LoVo (cell line): ENCODE measurements at places on chromosomes 5 and 9.

GRCh38 chr9:21336457-21336856 lies 1.3 kb upstream of the KLHL9 start:
- no peak for DNase-seq

- no peak for DNase-seq
Measured at GRCh38 chr5:106661866-106662265, 1008.9 kb downstream of the EFNA5 start.

- no peak for DNase-seq
Measured at GRCh38 chr5:72954389-72954788, 1.5 kb upstream of the FCHO2 start.

DNA sequence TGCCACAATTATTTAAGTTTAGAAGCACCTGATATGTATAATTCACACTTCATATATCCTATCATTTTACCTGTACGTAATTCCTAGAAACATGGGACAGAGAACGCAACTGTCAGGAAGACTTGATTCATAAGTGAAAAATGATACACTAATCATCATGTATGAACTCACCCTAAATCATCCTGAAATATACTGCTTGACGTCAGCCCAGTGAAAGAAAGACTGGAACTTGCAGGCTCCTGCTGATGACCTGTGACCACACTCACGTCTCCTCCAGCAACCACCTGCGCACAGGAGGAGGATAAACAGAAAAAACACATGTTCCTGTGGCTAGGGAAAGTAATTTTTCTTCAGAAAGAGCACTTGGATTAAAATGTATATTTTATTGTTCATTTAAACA lies 169.7 kb downstream of the MPDZ start:
- DNase-seq, result no peak

DNA sequence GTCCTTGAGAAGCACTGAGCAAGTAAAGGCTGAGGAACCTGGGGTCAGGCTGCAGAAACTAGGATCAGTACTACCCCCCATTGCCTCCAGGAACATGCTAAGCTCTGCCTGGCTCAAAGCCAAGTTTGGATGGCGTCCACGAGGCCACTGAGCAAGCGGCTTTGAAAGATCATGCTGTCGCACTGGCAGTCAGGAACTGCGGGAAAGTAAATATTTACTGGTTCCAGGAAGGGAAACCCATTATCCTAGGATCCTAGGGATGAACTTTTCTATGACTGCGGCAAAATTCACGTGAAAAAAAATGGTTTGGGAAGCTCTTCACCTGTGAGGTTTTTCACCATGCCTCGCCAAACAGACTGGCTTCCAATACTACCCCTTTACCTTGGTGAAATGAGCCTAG lies 75.3 kb upstream of the PJA2 start:
- DNase-seq, result peak; percentile 78

DNA sequence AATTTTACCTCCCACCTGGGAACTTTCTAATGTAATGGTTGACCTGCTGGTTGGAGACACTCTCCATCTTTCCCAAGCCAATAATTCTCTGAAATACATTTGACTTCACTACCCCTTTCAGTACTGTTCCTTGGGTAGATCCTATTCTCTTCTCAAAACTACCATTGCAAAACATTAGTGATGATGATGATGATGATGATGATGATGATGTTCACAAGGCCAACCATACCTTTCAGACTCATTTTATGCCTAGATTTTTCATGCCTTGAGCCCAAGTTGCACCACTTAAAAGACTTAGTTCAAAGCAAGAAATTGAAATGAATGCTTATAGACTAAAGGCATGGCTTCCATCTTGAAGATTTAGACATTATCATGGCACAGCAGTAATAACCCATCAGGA lies 1141.1 kb upstream of the DMAC1 start:
- DNase-seq, result no peak

- DNase-seq, result peak; percentile 87
Measured at GRCh38 chr9:121350993-121351561, 19.0 kb downstream of the STOM start.

- no peak for DNase-seq
Measured at GRCh38 chr9:135214054-135214640, 126.7 kb downstream of the OLFM1 start.

DNA sequence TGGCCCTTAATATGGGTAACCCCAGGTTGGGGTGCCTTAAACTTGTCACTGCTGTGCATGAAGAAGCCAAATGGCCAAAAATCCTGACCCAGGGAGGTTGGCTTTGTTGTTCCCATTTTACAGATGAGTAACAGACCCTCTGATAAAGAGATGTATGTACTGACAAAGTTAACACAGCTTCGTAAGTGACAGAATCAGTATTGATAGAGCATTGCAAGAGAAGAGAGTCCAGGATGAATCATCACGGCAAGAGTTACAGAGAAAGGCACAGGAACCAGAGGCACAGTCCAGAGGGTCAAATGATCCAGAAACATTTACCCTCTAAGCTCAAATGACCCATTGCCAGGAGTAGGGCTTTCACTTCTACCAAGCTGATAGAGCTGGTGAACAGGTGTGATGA lies 103.8 kb upstream of the SMC2 start:
- no peak for DNase-seq

GRCh38 chr9:68454579-68455334 lies 85.9 kb downstream of the TMEM252 start:
- DNase-seq, result no peak

GRCh38 chr9:129185402-129185801 lies 7.3 kb upstream of the IER5L start:
- DNase-seq, result no peak

- no peak for DNase-seq
Measured at GRCh38 chr5:74639807-74640449, 600 bp downstream of the ENC1 start.

- DNase-seq, result no peak
Measured at GRCh38 chr9:110919609-110920008, 118.7 kb downstream of the LPAR1 start.

DNA sequence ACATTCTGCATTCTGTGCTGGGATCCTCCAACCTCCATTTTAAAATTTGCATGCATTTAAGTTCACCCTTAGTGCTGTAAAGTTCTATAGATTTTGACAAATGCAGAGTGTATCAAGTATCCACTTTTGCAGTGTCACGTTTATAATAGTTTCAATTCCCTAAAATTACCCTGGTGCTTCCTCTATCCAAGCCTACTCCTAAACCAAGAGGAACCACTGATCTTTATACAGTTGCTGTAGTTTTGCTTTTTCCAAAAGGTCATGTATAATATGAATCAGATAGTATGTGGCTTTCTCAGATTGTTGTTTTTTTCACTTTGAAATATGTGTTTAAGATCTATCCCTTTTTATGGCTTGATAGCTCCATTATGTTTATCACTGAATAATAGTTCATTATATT lies 468.4 kb upstream of the CDH6 start:
- DNase-seq, result no peak

GRCh38 chr9:27800692-27801370 lies 227.6 kb upstream of the C9orf72 start:
- DNase-seq, result no peak

DNA sequence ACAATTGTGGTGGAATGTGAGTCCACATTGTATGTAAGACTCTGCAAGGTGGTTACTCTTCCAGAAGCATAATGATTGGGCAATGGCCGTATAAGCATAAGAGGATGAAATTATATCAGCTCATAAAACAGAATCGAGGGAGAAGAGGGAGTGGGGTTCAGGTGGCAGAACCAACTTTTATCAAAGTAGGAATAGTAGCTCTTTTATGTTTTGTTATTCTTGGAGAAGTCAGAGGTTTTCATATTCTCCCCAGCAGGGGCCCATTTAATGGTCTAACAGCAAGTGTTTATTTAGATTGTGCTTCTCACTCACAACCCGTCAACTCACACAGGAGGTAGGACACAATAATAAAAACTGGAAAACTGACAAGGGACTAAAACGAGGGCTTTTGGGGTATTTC lies 291.3 kb upstream of the CD180 start:
- DNase-seq, result no peak

- no peak for DNase-seq
Measured at GRCh38 chr5:80784451-80784850, 129.7 kb upstream of the DHFR start.

DNA sequence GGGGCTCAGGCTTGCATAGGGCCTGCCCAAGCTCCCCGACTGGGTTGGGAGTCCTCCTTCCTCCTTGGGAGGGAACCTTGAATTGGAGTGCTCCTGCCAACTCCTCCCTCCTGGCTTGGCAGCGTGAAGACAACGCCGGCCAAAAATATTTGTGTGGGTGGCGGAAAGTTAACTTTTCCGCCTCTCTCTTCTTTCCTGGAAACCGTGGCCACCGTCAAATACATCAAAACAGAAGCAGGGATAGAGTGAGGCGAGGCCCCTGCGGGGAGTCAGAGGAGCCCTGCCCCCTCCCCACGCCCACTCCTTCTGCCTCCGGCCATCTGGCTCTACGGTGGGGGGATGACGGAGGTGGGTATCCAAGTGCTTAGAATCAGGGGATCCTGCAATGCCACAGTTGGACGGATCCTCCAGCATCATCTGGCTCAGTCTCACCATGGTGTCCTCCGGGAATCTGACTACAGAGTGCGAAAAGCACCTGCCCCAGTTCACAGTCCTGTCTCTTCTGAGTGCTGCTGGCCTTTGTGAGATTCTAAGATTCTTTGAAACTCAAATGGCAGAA lies 25.2 kb upstream of the SYNPO start:
- DNase-seq, result no peak

DNA sequence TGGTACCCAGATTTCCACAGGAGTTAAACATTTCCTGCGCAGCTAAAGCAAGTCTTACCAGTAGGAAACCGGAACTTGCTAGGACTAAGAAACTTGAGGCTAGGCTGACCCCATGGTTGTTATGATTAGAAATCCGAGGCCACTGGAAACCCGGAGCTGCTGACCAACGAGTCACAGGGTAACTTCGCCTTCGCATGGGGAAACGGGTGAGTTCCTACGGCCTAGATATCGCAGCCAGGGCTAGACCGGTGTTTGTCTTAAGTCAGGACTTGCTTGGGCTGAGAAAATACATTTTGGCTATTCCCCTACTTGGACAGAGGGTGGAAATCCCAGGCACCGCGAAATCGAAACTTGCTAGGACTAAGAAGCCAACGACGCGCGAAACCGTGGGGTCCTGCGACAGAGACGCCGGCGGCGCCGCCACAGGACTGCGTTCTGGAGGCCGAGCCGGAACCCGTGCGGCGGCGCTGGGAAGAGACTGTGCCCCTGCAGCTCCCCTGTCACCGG lies 1.6 kb upstream of the ANXA2R start:
- DNase-seq, result peak; percentile 70

DNA sequence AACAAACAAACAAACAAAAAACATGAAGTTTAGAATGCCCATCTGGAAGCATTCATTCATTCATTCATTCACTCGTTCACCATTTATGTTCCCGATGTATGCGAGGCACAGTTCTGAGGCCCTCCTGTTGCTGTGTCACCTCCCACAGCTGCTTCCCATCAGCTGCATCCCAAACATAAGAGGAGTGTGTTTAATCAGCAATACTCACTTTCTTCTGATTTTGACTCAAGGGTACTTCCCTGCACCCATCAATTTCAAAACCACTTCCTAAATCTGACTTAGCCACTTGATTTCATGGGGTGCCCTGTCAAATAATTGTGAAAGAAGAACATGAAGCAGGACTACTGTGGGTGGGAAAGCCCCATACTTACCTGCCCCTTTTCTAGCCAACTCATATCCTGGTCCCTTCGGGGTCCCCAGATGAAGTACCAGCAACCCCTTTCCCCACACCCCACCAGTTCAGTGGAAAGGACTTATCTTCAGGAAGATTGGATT lies 128.0 kb upstream of the IL12B start:
- DNase-seq, result no peak

DNA sequence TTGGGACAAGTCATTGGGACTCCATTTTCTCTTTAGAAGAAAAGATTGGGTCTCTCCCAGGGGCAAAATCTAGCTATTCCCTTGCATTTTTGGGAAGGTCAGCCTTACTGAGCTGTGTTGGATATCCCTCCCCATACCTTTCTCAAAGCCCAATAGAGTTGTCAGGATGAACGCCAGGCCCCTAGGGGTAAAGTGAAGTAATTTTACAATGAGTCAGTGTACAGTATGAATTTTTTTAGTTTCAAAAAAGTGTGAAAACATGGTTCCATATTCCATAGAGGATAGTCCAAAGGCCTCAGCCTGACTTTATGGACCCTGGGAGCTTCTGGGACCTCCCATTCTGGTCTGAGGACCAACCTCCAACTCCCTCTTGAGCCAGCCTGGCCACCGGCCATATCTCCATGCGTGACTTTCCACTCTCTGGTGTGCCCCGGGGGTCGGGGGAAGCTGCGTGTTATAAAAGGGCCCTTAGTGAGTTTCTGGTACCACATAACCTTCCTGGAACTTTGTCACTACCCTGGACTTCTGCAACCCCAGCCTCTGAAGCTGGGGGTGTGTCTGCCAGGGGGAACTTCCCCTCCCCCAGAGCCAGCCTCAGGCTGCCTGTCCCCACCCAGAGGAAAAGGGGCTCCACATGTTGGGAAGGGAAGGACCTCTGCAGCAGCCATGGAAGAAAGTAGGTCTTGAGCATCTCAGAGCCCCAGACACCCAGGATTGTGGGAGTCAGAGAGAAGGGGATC lies 52.4 kb upstream of the SYNPO start:
- DNase-seq, result no peak

DNA sequence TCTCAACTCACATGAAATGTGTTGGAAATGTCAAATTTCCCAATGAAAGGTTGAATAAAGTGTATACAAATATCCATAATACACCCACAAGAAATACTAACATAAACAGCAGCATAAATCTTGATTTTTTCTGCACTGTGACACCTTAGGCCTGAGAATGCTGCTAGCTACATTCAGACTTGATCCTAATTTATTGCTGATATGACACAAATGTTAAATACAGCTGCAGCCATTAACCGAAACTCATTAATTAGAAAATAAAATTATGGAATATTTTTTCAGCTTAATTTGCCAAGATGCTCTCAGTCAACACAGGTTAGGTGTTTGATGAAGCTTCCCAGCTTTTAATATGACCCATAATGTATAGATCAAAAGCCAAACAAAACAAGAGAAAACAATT lies 914.3 kb upstream of the C9orf72 start:
- DNase-seq, result no peak

DNA sequence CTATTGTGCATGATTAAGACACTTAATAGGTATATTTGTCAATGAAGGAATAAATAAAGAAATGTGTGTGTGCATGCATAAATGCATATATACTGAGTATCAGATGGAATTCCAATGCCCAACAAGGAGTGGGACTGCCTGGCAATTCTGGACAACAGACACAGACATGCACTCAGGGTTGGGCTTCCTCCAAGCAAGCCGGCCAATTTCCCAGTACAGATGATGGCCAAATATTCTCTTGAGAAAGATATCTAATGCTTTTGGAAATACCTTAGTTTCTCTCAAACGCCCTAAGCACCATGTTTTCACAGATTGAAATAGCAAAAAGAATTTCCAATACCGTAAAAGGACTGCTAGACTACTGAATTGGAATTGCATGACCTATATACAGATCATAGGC lies 11.1 kb downstream of the FTMT start:
- no peak for DNase-seq
